NCI-H510A (cell line): ENCODE measurements at places on chromosomes 7 and 10.

DNA sequence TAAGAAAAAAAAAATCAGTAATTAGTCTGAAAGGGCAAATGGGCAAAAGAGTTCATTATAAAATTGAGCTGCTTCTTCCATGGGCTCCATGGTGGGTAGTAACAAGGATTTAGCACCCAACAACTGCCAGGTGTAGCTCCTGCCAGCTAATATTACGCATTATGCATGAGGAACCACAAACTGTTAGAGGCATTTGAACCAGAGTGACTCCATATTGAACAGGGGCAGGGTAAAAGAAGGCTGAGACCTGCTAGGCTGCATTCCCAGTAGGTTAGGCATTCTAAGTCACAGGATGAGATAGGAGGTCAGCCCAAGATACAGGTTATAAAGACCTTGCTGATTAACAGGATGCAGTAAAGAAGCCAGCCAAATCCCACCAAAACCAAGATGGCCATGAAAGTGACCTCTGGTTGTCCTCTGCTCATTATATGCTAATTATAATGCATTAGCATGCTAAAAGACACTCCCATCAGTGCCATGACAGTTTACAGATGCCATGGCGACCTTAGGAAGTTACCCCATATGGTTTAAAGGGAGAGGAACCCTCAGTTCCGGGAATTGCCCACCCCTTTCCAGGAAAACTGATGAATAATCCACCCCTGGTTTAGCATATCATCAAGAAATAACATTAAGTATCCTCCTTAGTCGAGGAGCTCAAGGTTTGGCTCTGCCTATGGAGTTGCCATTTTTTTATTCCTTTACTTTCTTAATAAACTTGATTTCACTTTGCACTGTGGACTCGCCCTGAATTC lies 8.7 kb upstream of the PAPSS2 start:
- DNase-seq, result no peak

DNA sequence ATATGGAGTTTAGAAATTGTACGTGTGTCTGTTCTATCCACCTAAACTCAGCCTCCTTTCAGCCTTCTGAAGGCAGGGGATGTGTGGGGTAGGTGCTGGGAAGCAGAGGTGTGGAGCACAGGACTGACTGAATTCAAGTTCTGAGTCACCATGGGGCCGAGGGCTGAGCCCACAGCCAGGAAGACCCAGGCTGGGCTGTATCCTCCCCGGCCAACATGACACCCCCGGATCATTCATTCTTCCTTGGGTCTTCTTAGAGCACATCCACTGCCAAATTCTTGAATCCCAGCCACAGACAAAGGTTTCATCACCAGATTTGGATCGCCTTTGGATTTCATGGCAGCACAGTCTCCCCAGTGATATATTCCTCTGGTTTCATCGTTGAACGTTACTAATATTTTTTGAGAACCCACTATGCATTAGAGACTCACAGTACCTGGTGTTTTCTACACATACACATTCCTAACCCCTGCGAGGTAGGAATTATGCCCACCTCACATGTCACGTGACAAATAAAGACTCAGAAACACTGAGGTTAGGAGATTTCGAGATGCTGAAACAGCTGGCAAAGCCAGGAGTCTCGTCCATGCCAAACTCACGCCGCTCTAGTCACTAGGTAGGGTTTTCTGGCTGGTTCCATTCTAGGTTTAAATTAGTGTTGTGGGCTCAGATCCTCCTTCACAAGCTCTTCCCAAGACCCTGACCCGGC lies 26.9 kb downstream of the CCDC3 start:
- DNase-seq, result no peak

DNA sequence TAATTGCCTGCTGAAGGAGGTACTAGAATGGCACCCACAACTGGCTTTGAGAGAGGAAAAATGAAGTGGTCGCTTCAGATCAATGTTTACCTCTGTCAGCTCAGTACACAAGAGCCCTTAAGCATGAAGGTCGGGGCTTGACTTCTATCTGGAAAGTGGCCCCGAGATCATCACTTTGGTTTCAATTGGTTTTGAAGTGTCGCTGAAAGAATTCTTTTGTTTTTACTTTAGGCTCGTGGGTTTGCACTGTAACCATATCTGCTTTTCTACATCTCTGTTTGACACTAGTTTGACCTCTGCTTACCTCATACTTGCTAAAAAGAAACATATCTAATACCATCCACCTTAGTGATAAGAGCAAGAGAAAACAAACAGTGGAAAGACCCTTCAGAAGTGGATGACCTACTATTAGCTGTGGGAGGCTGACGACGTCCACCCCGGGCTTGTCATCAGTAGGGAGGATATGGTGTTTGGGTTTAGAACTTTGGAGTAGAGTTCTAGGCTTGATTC lies 361.8 kb downstream of the GATA3 start:
- DNase-seq, result no peak

DNA sequence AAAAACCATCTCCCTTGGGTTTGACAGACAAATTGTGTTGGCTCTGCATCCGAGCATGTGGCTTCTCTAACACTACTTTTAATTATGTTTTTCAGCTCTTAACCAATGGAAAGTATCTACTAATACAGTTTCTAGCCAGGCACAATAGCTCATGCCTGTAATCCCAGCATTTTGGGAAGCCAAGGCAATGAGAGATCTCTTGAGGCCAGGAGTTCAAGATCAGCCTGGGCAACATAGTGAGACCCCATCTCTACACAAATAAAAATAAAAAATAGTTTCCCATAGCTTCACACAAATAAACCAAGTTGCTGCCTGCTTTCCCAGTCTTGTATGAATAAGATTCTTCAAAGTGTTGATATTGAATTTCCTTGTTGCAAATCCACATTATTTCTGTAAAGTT lies 13.8 kb upstream of the ARHGAP12 start:
- no peak for DNase-seq

DNA sequence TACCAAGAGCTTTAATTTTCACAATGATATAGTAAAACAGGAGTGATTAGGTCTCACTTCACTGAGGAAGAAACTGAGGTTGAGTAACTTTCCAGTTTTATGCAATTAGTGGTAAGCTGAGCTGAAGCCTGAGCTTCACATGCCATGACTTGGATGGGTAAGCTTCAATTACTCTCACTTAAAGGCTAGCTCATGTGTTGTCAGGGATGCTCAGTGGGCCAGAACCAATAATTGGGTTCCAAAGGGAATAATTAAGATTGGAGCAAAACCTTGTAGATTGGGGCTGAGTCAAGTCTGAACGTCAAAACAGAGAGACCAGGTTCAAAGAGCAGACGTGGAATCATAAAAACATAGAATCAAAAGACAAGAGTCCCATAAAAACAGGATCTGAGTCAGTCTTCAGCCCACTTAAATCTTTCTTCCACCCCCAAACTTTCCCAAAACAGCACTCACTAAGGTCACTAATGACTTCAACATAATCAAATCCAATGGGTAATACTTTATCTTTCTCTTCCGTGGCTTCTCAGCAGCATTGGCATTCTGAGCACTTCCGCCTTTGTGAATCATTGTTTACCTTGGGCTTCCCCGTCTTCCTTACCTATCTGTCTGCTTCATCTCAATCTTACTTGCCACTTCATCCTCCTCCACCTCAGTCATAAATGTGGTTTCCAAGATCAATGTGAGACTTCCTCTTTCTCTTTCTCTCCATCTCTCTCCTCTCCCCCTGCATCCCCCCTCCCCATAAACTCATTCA lies 23.0 kb upstream of the EGFR start:
- no peak for DNase-seq

DNA sequence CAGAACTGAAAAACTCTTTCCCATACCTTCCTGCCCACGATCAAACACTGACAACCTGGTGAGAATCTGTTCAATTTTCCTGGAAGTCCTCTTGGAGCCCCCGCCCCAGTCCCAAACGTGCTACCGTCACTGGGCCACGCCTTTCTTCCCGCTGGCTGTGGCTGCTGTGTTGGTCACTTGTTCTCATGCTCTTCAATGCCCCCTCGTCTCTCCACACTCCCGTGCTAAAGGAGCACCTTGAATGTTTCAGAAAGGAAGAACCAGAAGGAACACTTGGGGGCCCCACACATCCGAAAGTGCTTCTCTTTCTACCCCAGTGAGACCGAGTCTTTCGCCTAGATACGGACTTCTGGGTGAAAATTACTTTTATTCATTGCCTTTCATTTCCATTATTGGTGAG lies 215.1 kb downstream of the DIP2C start:
- DNase-seq, result no peak

DNA sequence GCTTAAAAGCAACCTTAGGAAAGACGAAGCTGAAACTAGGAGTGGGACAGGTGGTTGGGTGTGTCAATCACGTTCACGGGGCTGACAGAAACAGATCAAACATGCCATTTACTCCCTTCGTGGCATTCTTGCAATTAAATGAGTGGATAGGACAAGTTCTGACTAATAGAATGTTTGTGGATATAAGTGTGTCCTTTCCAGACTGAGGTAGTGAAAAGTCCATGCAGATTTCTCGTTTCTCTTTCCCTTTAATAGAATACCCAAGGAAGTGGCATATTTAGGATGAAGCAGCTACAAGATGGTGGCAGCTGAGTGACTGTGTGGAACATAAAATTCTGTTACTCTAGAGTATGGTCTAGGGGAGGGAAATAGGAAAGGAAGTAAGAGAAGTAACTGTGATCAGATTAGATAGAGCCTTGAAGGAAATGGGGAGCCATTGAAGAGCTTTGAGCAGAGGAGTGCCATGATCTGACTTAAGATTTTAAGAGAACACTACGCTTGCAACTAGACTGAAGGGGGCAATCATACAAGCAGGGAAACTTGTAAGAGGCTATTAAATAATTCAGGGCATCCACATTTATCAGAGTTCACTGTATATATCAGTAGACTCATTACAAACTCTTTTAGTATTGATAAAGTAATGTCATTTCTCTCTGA lies 46.3 kb upstream of the HYAL4 start:
- no peak for DNase-seq
